D341Med (cell line): ENCODE measurements at places on chromosomes 4 and X.

GRCh38 chr4:99855678-99856077 lies 38.5 kb downstream of the LAMTOR3 start:
- no peak for DNase-seq

GRCh38 chrX:118976599-118977340 lies 2.4 kb downstream of the LONRF3 start:
- peak; percentile 45 for DNase-seq

GRCh38 chrX:71017396-71017939 lies 50.7 kb downstream of the SNX12 start:
- DNase-seq, result no peak

- peak; percentile 42 for DNase-seq
Observed at GRCh38 chrX:103157496-103158316, 57.2 kb upstream of the BEX4 start.

- no peak for DNase-seq
Observed at GRCh38 chrX:9635803-9636202, 129.8 kb downstream of the GPR143 start.

DNA sequence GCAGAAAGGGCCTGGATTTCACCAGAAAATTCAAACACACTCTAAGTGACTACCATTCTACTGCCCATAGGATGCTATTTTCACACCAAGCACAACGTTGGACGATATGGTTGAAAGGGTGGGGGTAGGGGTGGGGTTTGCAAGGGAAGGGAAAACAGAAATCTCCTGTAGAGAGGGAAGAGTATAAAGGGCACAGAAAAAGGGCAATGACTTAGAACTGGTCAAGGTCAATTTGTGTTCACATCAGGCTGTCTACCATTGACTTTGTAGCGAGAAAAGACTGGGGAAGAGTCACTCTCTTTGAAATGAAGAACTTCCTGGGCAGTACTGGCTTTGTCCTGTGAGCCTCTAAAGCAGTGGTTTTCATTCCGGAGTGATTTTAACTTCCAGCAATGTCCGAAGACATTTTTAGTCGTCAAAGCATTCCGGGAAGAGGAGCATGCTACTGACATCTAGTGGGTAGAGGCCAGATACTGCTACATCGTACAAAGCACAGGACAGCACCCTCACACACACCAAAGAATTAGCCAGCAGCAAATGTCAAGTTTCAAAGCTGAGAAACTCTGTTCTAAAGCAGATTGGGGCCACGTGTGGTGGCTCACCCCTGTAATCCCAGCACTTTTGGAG lies 48.4 kb upstream of the SLC7A3 start:
- DNase-seq, result peak; percentile 17

- DNase-seq, result peak; percentile 39
Observed at GRCh38 chrX:85851418-85851817, 195.9 kb downstream of the CHM start.

GRCh38 chrX:115400960-115401359 lies 111.4 kb downstream of the LUZP4 start:
- no peak for DNase-seq

GRCh38 chr4:77501240-77501639 lies 104.4 kb upstream of the CXCL13 start:
- no peak for DNase-seq

DNA sequence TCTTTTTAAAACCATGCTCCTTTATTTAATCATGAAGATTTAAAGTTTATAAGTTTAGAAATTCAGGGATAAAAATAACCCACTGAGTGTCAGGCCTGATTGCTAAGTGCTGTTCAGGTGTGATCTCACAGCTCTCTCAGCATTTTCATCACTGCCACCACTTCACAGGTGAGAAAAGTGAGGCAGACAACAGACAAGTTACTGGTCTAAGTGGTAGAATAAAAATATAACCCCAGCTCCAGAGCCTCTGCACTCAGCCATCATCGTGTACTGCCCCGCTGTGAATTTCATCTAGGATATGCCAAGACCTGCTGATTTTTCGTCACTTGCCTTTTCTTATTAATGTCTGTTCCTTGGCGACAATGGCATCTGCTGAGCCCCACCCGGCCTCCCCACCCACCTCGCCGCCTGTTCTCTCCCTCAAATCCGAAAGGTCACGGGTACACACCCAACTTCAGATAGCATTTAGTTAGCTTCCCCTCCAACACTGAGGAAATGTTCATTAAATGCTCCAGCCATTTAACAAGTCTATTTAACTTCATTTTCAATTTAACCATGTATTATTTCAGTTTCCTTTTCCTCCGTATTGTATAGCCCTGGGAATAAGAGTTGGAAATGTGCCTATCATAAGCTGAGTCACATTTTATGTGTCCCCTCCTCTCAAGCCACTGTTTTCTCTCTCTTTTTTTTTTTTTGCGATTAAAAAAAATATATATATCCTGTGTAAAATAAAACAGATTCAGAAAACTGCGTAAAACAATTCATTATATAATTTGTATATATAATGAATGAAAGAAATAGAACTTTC lies 236.5 kb downstream of the CBR4 start:
- DNase-seq, result no peak

DNA sequence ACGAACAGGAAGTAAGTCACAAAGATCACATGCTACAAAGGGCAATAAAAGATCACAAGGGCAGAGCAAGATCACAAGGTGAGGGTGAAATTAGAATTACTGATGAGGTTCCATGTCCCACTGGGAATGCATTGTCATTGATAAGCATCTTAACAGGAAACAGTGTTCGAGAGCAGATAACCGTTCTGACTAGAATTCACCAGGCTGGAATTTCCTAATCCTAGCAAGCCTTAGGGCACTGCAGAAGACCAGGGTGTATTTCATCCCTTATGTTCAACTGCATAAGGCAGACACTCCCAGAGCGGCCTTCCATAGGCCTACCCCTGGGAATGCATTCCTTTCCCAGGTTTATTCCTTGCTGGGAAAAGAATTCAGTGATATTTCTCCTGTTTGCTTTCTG lies 980.6 kb upstream of the LCORL start:
- no peak for DNase-seq

- DNase-seq, result no peak
Observed at GRCh38 chr4:36556984-36557383, 275.6 kb downstream of the DTHD1 start.

GRCh38 chr4:25560605-25561004 lies 95.0 kb upstream of the SLC34A2 start:
- no peak for DNase-seq

- peak; percentile 36 for DNase-seq
Observed at GRCh38 chrX:49838374-49838773, 9.3 kb downstream of the PAGE4 start.

DNA sequence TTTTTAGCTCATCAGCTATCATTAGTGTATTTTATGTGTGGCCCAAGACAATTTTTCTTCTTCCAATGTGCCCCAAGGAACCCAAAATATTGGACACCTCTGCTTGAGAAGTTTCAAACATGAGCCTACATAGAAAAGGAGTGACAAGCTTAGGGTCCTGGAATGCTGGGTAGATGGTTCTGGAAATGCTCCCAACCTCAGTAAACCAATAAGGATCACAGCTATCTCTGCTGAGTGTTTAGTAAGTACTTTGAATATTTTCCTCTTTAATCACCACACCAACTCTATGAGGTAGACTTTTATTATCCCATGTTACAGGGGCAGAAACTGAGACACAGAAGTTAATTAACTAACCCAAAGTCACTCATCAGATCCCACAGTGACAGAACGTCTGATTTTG lies 164.9 kb upstream of the KLF3 start:
- DNase-seq, result no peak
